ENCODE measurements at places on chromosomes 5 and 9.

DNA sequence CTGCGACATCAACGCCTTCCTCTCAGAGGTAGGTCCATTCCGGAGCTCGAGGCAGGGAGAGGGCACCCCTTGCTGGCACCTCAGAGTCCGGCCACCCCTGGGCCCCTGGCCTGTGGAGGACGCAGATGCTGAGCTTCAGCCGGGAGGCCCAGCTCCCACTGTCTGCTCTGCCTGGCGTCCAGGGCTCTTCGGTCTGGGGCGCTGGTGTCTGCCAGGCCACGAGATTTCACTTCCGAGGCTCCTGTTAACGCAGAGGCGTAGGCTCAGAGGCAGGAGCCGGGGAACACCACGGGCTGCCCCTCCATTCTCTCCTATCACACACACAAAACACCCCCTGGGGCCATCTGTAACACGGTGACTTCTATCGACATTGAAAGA, 8.3 kb upstream of the SLC6A18 start:
- no peak for DNase-seq

DNA sequence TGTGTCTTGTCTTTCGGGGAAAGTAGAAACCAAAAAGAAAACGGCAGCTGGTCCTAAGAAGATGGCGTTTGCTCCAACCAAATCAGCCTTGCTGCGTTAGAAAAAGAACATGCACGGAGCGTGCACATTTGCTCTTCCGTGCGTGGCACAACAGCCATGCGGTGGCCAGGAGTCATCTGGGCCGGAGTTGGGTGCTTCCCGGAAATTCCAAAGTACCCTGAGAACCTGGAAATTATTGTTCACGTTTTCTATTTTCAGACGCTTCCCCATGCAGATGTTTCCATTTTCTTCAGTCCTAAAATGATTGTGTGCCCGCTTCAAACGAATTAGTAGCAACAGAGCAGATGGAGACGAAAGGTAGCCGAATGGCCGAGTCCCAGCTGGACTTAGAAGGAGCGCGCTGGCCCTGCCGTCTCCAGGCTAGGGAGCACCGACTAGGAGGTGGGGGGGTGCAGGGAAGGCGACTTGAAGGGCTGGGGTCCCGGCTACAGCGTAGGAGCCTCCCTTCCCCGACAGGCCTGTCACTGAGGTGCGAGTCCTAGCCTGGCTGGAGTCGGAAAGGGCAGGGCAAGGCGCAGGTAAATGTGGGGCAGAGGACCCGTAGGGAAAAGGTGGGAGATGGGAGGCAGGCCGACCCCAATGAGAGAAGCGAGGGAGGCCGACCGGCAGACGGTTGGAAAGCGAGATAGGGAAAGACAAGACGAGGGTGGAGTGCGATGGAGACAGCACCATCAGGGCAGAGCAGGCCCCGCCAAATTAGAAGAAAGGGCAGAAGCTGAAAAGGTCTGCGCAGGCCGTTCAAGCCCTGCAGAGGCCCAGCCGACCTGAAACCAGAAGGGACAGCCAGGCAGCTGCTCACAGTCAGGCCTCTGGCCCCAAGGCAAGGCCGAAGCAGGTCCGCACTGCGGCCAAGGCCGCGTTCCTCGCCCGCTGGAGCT, 1.4 kb downstream of the BARX1 start:
- no peak for DNase-seq

- no peak for DNase-seq
These were observed 31.2 kb downstream of the SEMA4D start for GRCh38 chr9:89466451-89467277.

DNA sequence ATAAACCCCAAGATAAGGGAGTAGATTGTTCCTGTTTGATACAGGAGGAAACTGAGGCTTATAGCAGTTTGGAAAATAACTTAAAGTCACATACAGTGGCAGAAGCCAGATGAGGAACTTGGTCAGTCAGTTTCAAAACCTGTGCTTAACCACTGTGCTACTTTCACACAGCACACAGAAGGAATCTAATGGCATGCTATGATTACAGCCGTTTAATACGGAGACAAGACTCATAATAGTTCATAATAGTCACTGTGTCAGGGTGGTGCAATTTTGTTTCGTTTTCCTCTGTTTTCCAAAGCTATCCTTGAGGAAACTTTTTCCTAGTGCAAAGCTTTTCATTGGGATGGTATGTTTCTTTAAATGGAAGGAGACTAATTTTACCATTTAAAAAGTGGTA, 112.3 kb downstream of the GCNT1 start:
- no peak for DNase-seq

- DNase-seq: no peak
These were observed 6.1 kb upstream of the TMEM252 start for GRCh38 chr9:68546596-68547390.

DNA sequence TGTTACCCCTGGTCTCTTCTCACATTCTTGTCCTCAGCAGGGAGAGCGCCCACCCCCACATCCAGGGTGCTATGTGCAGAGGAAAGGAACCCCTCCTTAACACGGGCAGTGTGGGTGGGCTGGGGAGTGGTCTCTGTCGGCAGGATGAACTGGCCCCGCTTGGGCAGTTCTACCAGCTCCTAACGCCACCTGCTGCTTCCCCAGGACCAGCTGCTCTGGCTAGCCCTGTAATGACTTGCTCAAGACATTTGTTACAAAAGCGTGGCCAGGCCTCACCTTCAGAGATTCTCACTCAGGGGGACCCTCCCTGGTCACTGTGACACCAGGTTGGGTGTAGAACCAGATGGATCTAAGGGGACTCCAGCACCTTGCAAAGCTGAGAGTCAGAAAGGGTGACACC, 82.4 kb downstream of the HMCN2 start:
- no peak for DNase-seq

DNA sequence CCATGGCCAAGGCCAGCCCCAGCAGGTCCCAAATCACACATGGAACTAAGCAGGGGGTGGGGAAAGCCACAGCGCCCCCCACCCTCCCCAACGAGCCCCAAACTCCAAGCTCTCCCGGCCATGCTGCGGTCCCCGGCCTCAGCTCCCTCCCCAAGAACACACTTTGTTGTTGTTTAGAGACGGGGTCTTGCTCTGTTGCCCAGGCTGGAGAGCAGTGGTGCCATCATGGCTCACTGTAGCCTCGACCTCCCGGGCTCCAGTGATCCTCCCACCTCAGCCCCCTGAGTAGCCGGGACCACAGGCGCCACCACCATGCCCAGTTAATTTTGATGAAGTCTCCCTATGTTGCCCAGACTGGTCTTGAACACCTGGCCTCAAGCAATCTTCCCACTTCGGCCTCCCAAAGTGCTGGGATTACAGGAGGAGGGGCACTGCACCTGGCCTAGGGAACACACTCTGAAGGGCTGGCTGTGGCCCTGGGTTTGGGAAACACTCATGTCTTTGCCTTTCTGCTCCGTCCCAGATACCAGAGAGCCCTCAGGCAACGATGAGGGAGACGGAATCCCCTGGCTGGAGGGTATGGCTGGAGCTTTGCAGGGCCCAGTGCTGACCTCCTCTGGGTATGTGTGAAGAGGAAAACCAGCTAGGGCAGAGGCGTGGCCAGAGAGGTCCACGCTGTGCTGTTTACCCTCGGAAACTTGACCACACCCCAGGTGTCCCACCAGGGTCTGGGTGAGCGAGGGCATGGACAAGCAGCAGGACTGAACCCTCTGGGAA, 53.2 kb upstream of the UBAC1 start:
- DNase-seq: no peak

GRCh38 chr5:57499262-57500050, 16.8 kb upstream of the ACTBL2 start:
- peak; percentile 15 for DNase-seq

- DNase-seq: no peak
These were observed 74.1 kb upstream of the PIK3R1 start for GRCh38 chr5:68141494-68141893.

GRCh38 chr5:36244076-36244475, 2.4 kb upstream of the NADK2 start:
- no peak for DNase-seq

- DNase-seq: no peak
These were observed 54.1 kb downstream of the SLC1A3 start for GRCh38 chr5:36660397-36661049.

All from NCI-H1436 (cell line).